ENCODE measurements at places on chromosomes 16 and 17. TPM values are rescaled to one million over a fixed set of nuclear protein-coding genes. Genes with fewer than 3 reads are reported as not detected.

Gene NPB
- total RNA-seq = 0.65 TPM

Gene ANKRD40CL
- not detected for total RNA-seq

Gene CCL4
- not detected for total RNA-seq

Gene SLC47A1
- 21.0 TPM for total RNA-seq

Gene ASB16
- total RNA-seq = not detected

Gene SPATA22
- total RNA-seq = not detected

Gene STUB1
- 106 TPM for total RNA-seq

Gene VTN
- total RNA-seq = 21.8 TPM

Gene SCGB1C2
- not detected for total RNA-seq

Gene CTF1
- total RNA-seq = not detected

Gene SLC13A2
- 0.16 TPM for total RNA-seq

Gene CCDC144A
- total RNA-seq = 1.3 TPM

Gene HLF
- 0.22 TPM for total RNA-seq

Gene GHDC
- 18.8 TPM for total RNA-seq

Gene TBC1D3
- not detected for total RNA-seq

Gene EPX
- not detected for total RNA-seq

Gene C17orf78
- total RNA-seq = not detected
